ENCODE measurements at places on chromosomes 7 and 10.

DNA sequence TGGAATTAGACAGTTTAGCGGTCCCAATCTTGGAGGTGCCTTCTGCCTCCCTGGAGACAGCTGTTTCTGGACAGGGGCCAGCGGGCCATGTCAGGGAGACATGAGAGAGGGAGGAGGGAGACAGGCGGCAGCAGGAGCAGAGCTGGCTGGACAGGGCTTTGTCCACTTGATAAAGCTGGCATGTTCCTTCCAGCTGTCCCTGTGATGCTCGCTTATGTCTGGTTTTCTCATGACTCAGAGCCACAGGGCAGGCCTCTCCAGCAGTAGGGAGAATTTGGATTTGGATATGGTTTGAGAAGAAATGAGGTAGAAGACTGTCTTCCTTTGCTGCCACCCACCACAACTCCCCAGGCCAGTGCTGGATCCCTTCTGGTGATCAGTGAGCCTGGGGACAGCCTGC, 51.7 kb upstream of the SORCS3 start:
- no peak for DNase-seq

- DNase-seq, result no peak
These were observed 970.1 kb upstream of the ZNF722 start for GRCh38 chr7:63028376-63029206.

DNA sequence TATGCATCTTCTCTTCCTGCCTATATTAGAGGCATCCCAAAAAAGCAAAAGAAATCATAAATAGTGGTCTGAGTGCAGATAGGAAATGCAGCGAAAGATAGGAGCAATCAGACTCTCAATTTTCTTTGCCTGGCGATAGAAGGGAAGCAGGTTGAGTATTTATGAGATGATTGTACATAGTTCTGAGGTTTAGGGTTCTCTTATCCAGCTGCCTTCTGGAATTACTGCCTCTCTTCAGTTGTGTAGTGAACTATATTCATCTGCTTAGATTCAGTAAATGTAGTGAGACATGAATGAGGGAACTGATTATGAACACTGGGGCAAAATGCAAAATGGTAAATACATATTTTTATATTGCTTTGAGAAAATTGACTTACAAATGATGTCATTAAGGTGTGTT, 93.0 kb upstream of the CYP26C1 start:
- no peak for DNase-seq

GRCh38 chr10:126242397-126243260, 145.6 kb downstream of the ADAM12 start:
- DNase-seq, result no peak

GRCh38 chr7:48182718-48183369, 11.6 kb downstream of the ABCA13 start:
- DNase-seq, result no peak
